Karpas-422 (cell line): ENCODE measurements at places on chromosomes 6 and 20. TPM values are rescaled to one million over a fixed set of nuclear protein-coding genes. Genes with fewer than 3 reads are reported as not detected.

- H3K36me3 ChIP-seq: peaks cover 83% of the 10 kb centered on the region
- no peak overlapping the region for H3K4me3 ChIP-seq
- no peak overlapping the region for H3K27ac ChIP-seq
These were observed 8.8 kb downstream of the SRPK1 start for GRCh38 chr6:35911871-35912653.

OR2H2 gene
- total RNA-seq: not detected in 2 replicates

GCNT2 gene
- 15.1 and 21.3 TPM in 2 replicates for total RNA-seq

GRCh38 chr6:52233975-52234823, 10.1 kb downstream of the IL17F start:
- H3K27me3 ChIP-seq: no peaks in the 10 kb centered on the region
- no peaks in the 10 kb centered on the region for H3K4me1 ChIP-seq
- no peak overlapping the region for H3K4me3 ChIP-seq

DNA sequence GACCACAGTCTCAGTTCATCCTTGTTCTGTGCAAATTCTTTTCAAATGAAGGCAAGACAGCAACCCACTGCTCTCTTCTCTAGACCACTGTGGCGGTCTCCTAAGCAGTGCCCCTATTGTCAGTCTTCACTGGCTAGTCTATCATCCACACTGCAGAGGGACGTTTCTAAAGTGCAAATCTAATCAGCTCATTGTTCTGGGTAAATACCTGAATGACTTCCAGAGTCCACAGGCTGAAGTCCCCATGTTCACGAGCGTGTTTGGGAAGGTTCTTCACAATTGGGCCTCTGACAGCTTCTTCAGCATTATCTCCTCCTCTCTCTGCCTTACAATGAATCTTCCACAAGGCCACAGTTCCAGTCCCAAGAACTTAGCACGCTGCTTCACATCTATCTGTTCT, 73.2 kb downstream of the LAMA4 start:
- no peak for DNase-seq
- H3K36me3 ChIP-seq: no peaks in the 10 kb centered on the region
- H3K4me1 ChIP-seq: no peaks in the 10 kb centered on the region
- no peaks in the 10 kb centered on the region for H3K27me3 ChIP-seq
- H3K27ac ChIP-seq: no peak overlapping the region

DNA sequence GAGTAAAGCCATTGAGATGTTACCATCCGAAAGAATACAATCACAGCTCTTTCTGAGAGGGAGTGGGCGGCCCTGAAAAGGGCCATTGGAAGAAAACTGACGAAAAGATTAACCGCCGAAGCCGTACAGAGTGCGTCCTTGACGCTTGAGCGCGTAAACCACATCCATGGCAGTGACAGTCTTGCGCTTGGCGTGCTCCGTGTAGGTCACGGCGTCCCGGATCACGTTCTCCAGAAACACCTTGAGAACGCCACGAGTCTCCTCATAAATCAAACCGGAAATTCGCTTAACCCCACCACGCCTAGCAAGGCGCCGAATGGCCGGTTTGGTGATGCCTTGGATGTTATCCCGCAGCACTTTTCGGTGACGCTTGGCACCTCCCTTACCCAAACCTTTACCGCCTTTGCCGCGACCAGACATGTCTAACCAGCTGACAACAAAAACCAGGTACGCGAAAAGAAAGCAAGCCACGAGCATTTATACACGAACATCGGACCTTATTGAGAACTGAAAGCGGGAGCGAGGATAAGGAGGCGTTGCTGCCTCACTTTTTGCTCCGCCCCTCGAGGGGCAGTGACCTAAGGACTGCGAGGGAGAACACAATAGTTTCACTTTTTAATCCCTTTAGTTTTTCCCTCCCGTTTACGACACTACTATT, 60.3 kb upstream of the HFE start:
- H3K36me3 ChIP-seq: no peaks in the 10 kb centered on the region
- H3K4me3 ChIP-seq: peak overlapping the region; percentile 70
- H3K4me1 ChIP-seq: peaks cover 54% of the 10 kb centered on the region
- no peaks in the 10 kb centered on the region for H3K27me3 ChIP-seq

SLC4A11 gene
- total RNA-seq: 0.36 and 0.60 TPM in 2 replicates

DNA sequence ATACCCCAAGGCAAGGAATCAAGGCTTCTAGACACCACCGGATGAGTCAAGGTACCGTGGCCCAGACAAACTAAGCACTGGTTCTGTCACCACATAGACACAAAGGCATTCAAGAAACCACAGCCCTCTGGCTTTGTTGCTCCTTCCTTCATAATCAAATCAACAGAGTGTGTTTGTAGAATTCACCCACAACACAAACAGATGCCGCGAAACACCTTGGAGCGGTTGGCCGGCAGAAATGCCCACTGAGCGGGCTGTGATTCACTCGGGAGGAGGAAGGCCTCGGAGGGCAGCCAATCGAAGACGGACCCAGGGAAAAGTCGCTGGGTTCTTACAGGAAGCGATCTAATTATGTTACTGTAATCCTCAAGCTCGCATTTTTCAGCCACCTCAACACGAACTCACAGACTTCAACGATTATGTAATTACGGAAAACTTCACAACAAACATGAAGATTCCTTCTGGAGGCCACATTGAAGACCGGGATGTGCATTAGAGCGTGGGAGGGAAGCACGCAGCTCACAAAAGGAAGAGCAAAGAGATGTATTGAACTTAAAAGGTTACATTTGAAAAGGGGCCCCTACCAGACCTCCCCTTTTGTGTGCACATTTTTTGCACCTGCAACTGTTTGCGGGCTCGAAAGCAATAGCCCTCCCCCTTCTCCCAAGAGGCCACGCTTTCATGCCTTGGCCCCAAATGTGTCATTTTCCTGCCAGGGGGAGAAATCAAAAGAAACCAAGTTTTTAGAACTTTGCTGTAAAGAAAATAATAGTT, 184.7 kb upstream of the PREP start:
- H3K27ac ChIP-seq: no peak overlapping the region
- DNase-seq: no peak
- no peaks in the 10 kb centered on the region for H3K36me3 ChIP-seq
- H3K4me3 ChIP-seq: no peak overlapping the region

- H3K4me1 ChIP-seq: no peaks in the 10 kb centered on the region
- H3K27me3 ChIP-seq: no peaks in the 10 kb centered on the region
- H3K4me3 ChIP-seq: no peak overlapping the region
- no peak overlapping the region for H3K27ac ChIP-seq
These were observed 16.6 kb downstream of the DSE start for GRCh38 chr6:116387374-116387773.

DNA sequence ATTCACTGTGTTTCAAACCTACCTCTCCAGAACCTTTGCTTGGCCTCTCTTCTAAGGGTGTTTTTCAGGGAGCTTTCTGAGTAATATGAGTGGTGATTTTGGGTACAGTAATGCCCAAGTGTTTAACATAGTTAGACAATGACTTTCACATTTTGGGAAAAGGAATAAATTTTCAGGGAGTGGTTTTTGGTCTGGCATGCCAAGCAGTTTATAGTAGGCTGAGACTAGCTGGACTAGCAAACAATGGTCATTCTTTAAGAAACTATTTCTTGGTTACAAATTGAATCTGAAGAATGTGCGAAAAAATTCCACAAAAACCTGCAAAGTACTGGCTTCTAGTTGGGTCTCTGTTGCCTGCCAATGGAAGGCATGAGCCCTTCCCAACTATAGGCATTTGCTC, 15.4 kb downstream of the FNDC1 start:
- no peaks in the 10 kb centered on the region for H3K27me3 ChIP-seq
- peaks cover 69% of the 10 kb centered on the region for H3K36me3 ChIP-seq
- no peak overlapping the region for H3K4me3 ChIP-seq
- peaks cover 12% of the 10 kb centered on the region for H3K4me1 ChIP-seq

- no peaks in the 10 kb centered on the region for H3K4me1 ChIP-seq
- H3K27me3 ChIP-seq: no peaks in the 10 kb centered on the region
- H3K27ac ChIP-seq: no peak overlapping the region
- H3K4me3 ChIP-seq: no peak overlapping the region
- no peaks in the 10 kb centered on the region for H3K36me3 ChIP-seq
These were observed 261.4 kb upstream of the TFAP2D start for GRCh38 chr6:50451826-50452400.

GRCh38 chr6:80792151-80792550, 685.7 kb downstream of the BCKDHB start:
- no peak overlapping the region for H3K4me3 ChIP-seq
- no peak for DNase-seq
- no peaks in the 10 kb centered on the region for H3K36me3 ChIP-seq
- H3K27ac ChIP-seq: no peak overlapping the region
- H3K4me1 ChIP-seq: no peaks in the 10 kb centered on the region

- no peak for DNase-seq
- no peak overlapping the region for H3K4me3 ChIP-seq
These were observed 43.6 kb upstream of the FAM50B start for GRCh38 chr6:3805448-3806123.

DNA sequence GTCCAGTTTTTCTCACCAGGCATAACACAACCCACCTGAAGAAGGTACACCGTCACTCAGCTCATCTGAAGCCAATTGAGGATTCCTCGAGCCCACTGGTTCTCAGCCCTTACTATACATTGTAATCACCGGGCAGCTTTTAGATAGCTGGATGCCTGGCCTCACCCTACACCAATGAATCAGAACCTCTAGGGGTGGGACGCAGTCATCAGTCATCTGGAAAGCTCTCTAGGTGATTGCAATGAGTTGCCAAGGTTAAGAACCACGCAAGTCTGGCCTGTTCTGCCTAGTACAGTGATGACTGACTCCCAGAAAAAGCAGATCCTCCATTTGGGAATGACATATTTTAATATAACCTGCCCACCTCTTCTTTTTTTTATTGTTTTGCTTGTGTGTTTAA, 41.1 kb downstream of the MC3R start:
- DNase-seq: no peak
- H3K36me3 ChIP-seq: no peaks in the 10 kb centered on the region
- H3K4me3 ChIP-seq: no peak overlapping the region
- no peaks in the 10 kb centered on the region for H3K27me3 ChIP-seq

DNA sequence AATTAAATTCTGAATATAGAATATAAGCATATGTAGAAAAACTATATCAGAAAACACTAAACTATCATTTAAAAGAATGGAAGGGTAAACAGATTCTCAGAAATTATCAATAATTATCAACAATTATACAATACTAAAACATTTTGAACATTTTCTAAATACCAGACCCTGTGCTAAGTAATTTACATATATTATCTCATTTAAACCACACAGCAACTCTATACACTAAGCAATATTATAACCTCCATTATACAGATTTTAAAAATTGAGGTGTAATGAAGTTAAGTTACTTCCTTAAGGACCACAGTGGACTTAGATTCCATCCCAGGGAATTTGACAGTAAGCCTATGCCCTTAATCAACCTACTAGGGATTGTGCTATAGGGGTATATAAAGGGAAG, 33.3 kb downstream of the DTNBP1 start:
- no peak overlapping the region for H3K27ac ChIP-seq
- no peak for DNase-seq
- H3K4me1 ChIP-seq: peaks cover 7% of the 10 kb centered on the region; the same call in 1 of the 2 replicates
- H3K4me3 ChIP-seq: no peak overlapping the region

BACH2 gene
- 1.4 and 3.2 TPM in 2 replicates for total RNA-seq

PROCR gene
- total RNA-seq: not detected in 2 replicates

DNA sequence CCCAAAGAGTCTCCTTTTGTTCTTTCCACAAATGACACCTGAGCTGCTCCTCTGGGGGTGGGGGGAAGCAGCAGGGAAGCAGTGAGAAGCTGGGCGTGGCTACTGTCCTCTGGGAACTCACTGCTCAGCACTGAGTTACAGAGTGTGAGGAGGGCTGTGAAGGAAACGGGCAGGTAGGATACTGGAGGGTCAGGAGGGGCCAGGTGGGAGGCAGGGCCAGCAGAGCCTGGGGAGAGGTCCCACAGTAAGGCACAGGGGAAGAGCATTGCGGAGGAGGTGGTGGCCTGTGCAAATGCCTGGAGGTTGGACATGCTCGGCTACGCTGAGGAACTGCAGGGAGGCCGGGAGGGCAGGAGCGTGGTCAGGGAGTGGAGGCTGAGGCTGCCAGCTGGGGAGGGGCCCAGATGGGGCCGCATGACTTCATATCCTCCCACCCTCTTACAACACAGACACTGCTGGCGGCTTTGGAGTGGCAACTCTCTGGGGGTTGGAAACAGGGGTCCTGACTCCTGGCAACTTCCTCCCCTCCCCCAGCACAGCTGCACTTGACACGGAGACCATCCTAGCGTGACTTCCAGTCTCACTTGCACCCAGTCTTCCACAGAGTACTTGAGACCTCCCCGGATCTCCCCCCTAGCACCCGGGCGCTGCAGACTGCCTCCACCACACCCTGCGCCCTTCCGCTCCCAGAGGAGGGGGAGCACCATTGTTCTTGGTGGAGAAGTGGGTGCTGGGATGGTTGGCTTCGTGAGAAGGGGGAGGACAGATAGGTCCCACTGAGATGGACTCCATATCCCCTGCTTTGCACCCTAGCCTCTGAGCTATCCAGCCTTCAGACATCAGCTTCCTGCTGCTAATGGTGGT, 34.2 kb downstream of the RBM38 start:
- H3K4me3 ChIP-seq: peak overlapping the region; percentile 42; the same call in 1 of the 2 replicates
- DNase-seq: peak; percentile 56
- H3K4me1 ChIP-seq: peaks cover 48% of the 10 kb centered on the region
- no peak overlapping the region for H3K27ac ChIP-seq

GRCh38 chr6:148423601-148424270, 81.1 kb downstream of the SASH1 start:
- no peak for DNase-seq
- no peak overlapping the region for H3K4me3 ChIP-seq
- no peak overlapping the region for H3K27ac ChIP-seq
- H3K4me1 ChIP-seq: no peaks in the 10 kb centered on the region
- no peaks in the 10 kb centered on the region for H3K36me3 ChIP-seq

- no peak for DNase-seq
- H3K36me3 ChIP-seq: no peaks in the 10 kb centered on the region
- no peaks in the 10 kb centered on the region for H3K27me3 ChIP-seq
- no peak overlapping the region for H3K4me3 ChIP-seq
These were observed 16.5 kb upstream of the SPAG4 start for GRCh38 chr20:35598899-35599775.

- no peaks in the 10 kb centered on the region for H3K27me3 ChIP-seq
- no peaks in the 10 kb centered on the region for H3K36me3 ChIP-seq
- no peak for DNase-seq
- H3K4me3 ChIP-seq: no peak overlapping the region
- peak overlapping the region; percentile 0; the same call in 1 of the 2 replicates for H3K27ac ChIP-seq
These were observed 74.2 kb upstream of the VSTM2L start for GRCh38 chr20:37828684-37829083.

OR2H1 gene
- not detected in 2 replicates for total RNA-seq

ARMC2 gene
- total RNA-seq: 1.0 and 1.2 TPM in 2 replicates

TRIM40 gene
- total RNA-seq: not detected in 2 replicates

DNA sequence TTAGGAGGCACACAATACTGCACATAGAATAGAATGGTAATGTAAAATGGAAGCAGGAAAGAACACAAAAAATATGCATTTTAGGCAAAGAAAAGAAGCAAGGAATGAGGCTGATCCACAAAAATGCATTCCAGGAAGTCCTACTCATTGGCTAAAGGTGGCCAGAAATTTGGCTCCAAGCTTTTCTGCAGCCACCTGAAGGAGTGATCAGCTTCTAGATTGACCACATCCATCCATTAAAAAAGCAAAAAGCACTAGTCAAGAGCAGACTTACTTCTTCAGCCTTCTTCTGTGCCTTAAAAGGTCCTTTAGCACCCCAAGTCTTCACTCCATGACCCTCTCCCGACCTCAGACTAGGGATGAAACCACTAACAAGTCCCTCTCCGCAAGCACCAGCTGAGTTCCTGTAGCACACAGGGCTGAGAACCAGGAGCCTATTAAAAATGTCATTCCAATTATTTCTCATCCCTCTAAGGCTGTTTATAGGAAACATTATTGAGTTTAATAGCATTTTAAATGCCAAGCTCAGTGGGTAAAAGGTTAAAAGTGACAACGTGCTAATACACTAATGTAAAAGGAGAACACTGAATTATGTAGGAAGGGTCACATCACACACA, 36.5 kb downstream of the TRAM2 start:
- H3K27ac ChIP-seq: peak overlapping the region; percentile 96
- DNase-seq: no peak
- H3K27me3 ChIP-seq: no peaks in the 10 kb centered on the region
- H3K36me3 ChIP-seq: no peaks in the 10 kb centered on the region
- H3K4me1 ChIP-seq: peaks cover 94% of the 10 kb centered on the region
